ENCODE measurements at places on chromosomes 16 and 17. TPM values are rescaled to one million over a fixed set of nuclear protein-coding genes. Genes with fewer than 3 reads are reported as not detected.

DNA sequence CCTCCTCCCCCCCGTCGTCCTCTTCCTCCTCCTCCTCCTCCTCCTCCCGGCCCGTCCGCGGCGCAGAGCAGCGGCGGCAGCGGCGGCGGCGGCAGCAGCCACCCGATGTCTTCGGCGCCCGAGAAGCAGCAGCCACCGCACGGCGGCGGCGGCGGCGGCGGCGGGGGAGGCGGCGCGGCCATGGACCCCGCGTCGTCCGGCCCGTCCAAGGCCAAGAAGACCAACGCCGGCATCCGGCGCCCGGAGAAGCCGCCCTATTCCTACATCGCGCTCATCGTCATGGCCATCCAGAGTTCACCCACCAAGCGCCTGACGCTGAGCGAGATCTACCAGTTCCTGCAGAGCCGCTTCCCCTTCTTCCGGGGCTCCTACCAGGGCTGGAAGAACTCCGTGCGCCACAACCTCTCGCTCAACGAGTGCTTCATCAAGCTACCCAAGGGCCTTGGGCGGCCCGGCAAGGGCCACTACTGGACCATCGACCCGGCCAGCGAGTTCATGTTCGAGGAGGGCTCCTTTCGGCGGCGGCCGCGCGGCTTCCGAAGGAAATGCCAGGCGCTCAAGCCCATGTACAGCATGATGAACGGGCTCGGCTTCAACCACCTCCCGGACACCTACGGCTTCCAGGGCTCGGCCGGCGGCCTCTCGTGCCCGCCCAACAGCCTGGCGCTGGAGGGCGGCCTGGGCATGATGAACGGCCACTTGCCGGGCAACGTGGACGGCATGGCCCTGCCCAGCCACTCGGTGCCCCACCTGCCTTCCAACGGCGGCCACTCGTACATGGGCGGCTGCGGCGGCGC is at the start of gene FOXF1:
FOXF1 (plus strand) TSS at position 63 of the 797 bp plus-strand sequence; CDS start at position 106, 43 bp downstream.
- DNase-seq = no peak

DNA sequence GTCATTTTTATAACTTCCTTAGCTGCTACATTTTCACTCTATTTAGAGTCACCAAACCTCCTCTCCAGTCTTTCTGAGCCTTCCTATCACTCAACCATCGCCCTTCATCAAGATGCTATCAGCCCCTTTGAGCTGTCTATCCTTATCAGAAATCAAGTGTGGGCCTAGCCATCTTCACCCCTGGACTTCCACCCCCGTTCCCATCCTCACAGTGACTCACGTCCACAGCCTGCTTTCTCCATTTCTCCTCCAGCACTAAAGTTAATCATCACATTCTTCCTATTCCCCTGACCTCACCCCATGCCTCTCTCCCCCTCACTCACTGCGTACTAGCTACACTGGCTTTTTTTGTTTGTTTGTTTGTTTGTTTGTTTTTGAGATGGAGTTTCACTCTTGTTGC is 2.4 kb upstream of the TEKT3 start:
- DNase-seq = no peak

- no peak for DNase-seq
Measured at GRCh38 chr16:21650521-21650920, 1.9 kb downstream of the IGSF6 start.

GRCh38 chr17:79851461-79851817 is 12.2 kb upstream of the CBX4 start:
- DNase-seq = no peak

DNA sequence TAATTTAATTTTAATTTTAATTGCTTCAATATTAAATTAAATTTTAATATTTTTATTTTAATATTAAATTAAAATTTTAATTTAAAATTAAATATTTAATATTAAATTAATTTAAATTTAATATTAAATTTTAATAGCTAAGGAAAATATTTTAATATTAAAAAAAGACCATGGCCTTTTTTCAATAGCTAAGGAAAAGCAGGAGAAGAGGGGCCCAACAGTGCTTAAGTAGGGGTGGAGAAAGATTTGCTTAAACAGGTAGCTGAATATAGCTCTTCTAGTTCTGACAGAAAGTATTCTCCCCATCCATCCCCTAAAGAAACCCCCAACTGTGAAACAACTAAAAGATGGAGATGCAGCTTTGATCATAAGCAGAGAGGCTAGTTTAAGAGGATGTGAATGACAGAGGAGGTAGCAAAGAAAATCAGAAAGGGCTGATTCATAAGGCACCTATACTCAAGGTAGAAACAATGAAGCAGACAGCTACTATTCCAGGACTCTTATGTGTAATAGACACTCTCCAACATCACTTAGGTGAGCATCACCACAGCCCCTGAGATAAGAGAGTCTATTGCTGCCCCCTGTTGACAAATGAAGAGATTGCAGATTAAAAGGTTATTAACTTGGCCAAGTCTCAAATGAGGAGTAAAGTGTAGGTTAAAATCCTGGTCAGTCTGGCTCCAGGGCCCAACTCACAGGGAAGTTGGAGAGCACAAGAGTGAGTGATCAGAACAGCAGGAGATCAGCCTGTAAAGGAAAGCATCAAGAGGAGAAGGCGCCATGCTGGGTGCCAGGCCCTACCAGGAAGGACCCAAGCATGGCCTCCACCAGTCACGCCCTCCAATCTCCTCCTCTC is 7.8 kb upstream of the RNASEK start:
- no peak for DNase-seq

DNA sequence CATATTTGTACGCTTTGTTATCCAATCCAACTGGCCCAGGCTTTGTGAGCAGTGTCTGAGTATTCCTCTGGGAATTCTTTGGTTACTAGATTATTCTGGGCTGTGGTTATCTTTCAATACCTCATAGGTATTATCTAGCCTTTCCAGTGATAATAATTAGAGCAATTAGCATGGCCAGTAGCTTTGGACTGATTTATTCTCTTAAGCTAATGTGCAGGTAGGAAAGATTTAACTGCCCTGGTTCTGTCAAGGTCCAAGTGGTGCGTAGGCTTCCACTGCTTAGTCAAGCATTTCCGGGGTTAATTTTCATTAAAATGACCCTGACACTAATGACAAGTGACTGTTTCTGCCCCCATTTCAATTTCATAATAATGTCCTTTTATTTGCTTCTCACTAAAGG is 54.2 kb upstream of the PMFBP1 start:
- DNase-seq = no peak

DNA sequence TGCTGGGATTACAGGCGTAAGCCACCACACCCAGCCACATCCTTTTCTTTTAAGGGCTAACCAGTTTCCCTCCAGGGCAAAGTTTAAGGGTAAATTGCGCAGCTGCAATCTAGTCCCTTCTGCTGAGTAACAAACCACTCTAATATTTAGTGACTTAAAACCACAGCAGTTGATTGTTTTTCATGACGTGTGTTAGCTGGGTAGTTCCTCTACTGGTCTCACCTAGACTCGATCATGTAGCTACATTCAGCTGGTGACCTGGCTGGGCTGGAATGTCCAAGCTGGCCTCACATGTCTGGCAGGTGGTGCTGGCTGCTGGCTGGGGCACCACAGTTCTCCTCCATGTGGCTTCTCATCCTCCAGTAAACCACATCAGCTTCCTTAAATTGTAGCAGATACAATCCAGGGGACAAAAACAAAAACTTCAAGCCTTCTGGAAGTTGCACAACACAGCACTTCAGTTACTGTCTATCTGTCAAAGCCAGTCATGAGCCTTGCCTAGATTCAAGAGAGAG is 75.5 kb downstream of the GPRC5B start:
- peak; percentile 47 for DNase-seq

- no peak for DNase-seq
Measured at GRCh38 chr16:84182104-84182503, 4.8 kb downstream of the TAF1C start.

DNA sequence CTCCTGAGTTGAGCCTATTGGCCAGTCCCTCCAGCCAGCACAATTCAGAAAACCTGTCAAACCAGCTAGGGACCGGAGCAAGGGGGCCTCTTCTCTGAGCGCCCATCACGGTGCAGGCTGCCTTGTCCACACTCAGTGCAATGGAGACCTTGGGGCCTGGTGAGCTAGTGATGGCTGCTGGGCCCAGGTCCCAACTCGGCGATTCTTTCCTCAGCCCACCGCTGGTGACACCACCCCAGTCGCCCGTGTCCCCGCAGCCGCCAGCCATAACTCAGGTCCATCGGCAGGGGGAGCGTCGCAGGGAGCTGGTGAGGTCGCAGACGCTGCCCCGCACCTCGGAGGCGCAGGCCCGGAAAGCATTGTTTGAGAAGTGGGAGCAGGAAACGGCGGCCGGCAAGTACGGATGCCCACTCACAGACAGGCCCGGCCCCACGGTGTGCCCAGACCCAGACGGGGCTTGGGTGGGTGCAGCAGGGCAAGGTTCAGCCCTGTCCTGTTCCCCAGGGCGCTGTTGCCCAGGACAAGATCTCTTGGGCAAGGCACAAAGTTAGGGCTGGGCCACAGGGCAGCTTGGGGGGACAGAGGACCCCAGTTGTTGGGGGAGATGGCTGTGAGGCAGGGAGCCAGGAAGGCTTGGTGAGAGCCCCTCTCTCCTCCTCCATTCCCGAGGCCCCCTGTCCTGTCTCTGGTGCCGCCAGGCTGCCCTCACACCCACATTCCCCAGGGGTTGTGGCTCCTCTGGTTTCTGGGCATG is 10.8 kb downstream of the SMTNL2 start:
- no peak for DNase-seq

DNA sequence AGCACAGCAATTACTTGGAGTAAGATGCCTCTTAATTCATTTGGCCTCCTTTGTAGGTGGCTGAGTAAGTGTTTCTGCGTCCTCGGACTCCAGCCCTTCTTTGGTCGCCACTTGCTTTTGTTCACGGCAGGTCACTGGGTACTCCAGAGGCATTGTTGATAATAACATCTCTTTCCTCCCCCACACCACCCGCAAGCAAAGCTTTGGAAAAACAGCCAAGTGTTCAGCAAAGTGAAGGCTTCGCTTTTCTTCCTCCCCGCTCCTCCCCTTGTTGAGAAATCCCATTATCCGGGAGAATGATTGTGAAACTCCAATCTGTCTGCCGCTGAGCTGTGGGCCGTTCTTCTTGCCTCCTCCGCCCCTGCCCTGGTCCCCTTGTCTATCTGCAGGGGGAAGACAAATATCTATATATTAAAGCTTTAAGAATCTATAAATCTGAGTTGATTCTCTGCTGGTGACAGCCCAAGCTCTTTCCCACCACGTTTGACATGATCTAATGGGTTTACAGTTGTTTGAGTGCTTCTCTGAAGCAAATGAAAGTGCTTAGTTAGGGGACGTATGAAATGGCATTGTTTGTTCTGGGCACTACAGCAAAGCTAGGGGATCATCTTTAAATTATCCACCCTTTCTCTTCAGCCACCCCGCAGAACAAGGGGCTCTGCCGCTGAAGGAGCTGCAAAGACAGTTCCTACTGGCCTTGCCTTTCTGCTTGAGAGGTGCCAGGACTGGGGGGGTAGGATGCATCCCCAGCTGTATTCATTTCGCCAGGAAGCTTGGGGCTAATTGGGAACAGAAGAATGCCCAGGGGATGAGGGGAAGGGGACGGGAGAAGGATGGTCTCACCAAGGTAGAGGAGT is 167.1 kb downstream of the CCDC182 start:
- DNase-seq = no peak

- no peak for DNase-seq
Measured at GRCh38 chr17:63624531-63624880, 2.3 kb downstream of the MAP3K3 start.

- no peak for DNase-seq
Measured at GRCh38 chr17:75266316-75267152, 4.5 kb downstream of the MIF4GD start.

DNA sequence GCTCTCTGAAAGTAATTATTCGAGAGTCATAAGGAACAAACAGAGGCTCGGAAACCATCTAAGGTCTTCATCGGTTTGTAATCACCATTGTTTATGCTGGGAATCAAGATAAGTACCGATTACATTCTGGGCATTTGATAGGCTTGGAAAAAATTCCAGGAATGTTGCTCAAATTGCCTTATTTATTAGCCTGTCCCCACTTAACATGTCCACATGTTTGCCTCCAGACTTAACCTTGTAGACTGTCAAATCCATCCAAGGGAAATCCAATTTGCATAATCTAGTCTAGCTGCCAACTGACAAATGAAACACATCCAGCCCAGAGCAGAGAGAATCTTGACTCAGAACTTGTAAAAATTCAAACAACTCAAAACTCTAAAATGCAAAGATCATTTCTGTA is 51.3 kb upstream of the TMC5 start:
- no peak for DNase-seq

GRCh38 chr17:39208136-39208535 is 8.1 kb downstream of the RPL19 start:
- no peak for DNase-seq

- no peak for DNase-seq
Measured at GRCh38 chr16:12413393-12413792, 390.3 kb downstream of the CPPED1 start.

DNA sequence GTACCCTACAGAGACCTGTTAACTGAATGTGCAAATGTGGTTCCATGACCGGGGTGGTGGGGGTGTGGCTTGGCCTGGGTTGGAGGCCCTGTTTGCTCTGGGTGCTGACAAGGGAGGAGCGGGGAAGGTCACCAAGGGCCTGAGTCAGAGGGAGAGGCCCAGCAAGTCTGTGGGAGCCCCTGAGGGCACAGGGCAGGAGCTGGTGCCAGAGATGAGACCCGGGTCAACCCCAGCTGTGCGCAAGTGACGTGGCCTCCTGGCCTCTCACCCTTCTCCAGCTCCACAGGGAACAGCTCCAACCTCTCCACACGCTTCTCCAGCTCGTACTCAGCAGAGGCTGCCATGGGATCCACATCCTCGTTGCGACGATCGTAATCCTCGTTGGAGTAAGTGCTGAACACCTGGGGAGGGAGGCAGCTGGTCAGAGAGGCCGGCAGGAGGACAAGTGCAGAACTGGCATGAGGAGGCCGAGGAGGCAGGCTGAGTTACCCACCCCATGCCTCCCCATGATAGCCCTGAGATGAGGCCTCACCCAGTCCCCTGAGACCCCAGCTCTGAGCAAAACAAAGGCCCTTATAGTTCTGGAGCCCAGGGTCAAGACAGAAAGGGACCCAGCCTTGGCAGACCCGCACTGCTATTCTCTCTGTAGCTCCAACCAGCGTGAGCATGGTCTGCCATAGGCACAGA is 5.5 kb downstream of the PPP1R9B start:
- no peak for DNase-seq

NUBP2 gene
- total RNA-seq = 54.5 TPM

ZFPM1 gene
- total RNA-seq = 24.0 TPM

KRT20 gene
- 41.9 TPM for total RNA-seq

USP31 gene
- total RNA-seq = 9.1 TPM

Data from type B pancreatic cell (in vitro differentiated cells).